Astrocyte of the spinal cord (primary cell): ENCODE measurements at places on chromosomes 7 and 10.

DNA sequence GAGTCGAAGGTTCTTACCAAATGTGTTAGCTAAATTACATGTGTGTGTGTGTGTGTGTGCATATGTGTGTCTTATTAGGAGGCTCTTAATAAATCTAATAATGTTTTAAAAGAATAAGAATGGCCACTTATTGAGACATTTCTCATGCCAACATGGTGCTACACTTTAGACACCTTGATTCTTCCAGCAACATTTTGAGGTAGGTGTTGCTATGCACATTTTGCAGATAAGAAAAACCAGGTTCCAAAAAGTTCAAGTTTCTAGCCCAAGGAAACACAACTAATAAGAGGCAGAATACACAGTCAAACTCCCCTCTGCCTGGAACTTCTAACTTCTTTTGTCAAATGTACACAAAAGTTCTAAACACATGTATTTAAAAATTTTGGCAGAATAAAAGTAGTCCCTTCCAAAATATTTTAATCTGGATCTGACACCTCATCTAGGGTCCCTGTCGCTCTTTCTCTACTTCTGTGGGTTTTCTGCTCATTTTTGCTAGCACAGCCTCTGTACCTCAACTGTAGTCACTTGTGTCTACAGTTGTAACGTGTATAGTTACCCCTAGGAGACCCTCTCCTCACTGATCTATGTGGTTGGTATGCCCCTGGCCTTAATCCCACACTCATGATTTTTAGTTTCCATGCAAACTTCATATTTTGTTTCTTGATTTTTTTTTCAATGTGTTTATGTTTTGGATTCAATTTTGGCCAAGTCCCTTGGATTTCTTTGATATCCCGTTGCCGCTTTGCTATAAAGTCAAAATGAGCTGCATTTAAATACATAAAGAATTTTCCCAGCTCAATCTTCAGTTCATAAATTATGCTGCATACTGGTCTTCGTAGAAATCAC lies 4.3 kb downstream of the ANKRD1 start:
- no peak for DNase-seq

DNA sequence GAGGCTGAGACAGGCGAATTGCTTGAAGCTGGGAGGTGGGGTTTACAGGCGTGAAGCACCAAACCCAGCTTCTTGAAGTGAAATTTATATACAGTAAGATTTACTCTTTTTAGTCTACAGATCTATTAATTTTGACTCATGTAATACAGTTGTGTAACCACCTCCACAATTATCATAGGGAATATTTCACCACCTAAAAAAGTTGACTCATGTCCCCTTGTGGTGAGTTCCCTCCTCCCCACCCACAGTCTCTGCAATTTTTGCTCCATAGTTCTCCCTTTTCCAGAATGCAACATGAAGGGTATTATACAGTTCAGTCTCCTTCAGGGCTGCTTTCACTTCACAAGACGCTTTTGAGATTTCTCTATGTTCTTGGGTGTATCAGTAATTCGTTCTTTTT lies 156.8 kb downstream of the FAM107B start:
- DNase-seq = no peak

DNA sequence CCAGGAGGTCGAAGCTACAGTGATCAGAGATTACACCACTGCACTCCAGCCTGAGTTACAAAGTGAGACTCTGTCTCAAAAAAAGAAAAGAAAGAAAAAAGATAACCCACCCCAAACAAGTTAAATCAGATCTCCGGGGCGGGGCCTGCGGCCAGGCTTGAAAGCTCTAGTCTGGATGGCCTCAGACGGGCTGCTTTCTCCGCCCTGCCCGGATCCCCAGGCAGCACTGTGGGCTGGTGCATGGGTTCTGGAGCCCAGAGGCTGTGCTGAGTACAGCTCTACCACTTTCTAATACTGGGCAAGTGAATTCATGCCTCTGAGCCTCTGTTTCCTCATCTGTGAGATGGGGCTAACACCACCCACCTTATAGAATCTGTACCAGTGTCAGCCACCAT lies 83.7 kb downstream of the ZMIZ1 start:
- no peak for DNase-seq

- peak; percentile 59 for DNase-seq
Measured at GRCh38 chr7:95871075-95871848, 98.9 kb downstream of the DYNC1I1 start.

DNA sequence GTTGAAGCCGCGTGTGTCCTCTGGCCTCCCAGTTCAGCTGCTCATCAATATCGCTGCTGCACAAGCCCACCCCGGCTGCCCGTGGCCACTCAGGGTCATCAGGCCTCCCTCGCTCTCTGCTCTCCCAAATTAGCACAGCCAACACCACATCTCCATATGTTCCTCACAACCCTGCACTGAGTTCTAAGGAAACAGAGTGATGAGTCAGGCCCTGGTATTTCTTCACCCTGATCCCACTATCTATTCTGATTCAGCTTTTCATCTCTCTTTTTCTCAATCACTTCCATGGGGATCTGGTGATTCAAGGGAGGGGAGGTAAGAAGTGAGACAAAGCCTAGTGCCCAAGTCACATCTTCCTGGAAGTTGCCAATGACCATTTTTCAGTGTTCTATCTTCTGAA lies 23.8 kb downstream of the CYTH3 start:
- DNase-seq = no peak

DNA sequence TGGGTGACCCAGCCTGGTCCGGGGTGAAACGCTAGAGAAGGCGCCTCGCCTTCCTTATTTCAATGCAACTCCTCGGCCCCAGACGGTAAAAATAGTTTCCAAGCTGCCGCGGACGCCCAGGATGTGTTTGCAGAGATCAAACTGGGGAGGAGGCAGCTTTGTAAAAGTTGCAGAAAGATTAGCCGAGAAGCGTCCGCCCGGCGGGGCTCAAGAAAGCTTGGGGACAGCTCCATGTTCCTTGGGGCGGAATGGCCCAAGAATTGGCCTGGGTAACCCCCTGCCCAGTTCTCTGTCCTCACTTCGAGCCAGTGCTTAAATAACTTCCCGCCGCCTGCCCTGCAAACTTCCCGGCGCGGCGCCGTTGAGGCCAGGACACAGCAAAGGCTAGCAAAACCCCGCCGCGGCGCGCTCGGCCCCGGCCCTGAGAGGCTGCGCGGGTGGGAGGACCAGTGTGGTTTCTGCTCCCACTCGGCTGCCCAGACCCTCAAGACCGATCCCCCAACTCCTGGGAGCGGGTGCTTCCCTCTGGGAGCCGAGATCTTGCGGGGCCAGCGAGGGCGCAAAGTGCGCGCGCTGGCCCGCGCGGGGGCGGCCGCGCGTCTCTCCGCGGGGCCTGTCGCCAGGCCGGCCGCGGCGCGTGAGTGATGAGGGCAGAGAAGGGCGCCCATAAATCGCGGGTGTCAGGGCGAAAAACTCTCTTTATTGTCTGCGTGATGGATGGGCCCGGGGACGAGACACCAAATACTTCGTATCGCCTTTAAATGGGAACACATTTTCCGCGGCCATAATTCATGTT lies 6.3 kb upstream of the ZNF503 start:
- DNase-seq = peak; percentile 49

GRCh38 chr10:114233482-114233881 lies 5.6 kb upstream of the VWA2 start:
- DNase-seq = no peak

DNA sequence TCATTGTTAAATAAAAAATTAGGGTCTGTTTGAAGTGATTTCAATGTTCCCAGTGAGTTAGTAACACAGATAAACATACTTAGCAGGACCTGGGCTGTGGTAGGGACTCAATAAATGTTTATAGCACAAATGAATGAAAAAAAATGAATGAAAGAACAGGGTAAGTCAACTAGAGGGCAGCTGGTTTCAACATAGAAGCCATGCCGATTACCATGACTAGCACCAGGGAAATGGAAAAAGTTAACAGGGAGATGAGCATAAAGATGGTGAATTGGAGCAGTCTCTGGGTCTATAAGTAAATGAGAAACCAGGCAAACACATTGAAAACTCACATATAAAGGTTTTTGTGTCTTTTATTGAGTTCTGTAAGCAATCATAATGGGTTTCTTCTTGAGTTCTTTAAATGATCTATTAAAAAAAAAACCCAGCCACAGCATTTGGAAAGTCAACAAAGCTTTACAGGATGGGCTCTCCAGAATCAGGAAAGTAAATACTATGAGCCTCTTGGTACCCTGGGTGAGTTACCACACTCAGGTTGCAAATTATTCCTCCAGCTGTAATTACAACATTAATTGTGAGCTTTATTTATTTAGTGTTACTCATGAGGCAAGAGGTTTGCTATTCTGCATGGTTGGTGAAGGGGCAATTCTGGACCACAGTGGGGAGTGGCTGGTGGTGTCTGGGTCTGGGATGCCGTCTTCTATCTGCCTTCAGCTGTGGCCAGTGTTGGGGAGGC lies 46.1 kb upstream of the MTPN start:
- DNase-seq = no peak
